ENCODE measurements at places on chromosomes 7 and 10.

GRCh38 chr7:66356277-66356721 is 151.2 kb downstream of the TPST1 start:
- DNase-seq = no peak

DNA sequence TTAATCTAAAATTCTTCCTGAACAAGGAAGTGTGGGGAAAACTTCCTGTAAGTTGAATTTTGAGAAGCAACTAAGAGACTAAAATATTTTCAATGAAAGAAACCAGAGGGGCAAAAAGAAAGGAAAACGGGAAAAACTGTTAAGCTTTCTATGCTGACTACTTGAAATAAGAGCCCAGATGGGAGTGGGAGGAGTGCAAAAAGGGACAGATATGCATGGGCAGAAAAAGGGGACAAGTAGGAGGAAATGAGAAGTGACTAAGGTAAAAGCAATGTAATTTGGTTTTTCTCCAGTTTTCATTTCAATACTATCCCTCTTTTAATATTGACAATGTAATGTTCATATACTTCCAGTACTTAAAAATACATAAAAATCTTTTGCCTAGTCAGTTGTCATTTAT is 11.1 kb downstream of the OGA start:
- DNase-seq = no peak

DNA sequence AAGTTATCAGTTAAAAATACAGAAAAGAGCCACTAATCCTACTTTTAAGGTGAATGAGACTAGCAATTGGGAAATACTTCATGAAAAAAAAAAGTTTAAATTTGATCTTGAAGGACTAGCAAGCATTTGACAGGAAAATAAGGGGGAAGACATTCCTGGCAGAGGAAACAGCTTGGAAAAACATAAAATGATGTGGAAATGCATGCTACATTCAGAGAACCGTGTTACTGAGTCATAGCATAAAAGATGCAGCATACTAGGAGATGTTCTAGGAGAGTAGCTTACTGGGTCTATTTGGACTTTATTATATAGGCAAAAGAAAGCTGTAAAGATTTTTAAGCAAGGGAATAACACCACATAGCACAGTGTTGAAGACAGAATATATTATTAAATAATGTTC is 108.6 kb upstream of the COL1A2 start:
- DNase-seq = no peak

GRCh38 chr7:17044861-17045260 is 163.1 kb upstream of the AGR3 start:
- no peak for DNase-seq

DNA sequence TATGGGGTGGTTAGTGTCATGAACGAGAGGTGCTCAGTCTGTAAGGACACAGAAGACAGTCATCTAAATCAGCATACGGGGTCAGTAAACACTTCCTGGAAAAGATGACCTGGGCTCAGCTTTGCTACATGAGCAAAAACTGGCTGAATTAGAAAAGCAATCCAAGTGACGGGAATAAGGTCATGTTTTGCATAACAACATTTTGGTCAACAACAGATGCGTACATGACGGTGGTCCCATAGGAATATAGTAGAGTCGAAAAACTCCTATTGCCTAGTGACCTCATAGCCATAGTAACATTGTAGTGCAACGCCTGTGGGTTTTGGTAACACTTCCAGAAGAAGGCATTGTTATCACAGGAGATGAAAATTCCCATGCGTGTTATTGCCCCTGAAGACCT is 92.9 kb downstream of the CTNNA3 start:
- DNase-seq = no peak

- DNase-seq = peak; percentile 24
Measured at GRCh38 chr7:101576998-101577397, 52.1 kb downstream of the MYL10 start.

DNA sequence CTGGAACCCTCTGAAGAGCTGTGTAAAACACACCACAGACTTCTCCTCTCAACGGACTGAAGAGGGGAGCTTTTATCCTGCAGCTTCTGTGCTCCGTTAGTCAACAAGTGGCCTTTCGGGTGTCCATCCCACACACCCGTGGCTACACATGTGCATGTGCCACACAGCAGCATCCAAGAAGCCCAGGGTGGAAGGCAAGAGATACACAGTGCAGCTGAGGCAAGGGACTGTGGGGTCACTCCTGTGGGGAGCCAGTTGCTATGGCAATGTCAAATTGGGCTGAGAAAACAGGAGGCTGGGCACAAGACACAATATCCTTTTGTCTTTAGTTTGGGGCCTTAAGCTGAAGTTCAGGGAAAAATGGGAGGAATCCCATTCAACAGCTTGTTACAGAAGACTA is 28.7 kb downstream of the NET1 start:
- DNase-seq = no peak

DNA sequence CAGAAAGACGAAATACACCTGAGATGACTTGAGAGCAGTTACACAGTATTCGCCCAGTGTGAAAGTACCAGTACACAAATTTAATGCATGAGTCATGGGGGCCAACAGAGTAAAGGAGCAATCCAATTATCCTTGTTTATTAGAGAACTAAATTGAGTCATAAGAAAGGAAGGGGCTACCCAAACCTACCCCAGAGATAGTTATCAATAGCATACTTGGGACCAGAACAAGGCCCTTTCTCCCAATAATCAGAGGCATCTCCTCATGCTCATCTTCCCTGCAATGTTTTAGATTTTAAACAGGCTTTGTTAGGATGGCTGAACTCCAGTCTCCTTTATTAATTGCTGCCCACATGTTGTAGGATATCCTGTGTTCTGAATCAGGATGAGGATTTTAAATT is 239.7 kb upstream of the LRGUK start:
- no peak for DNase-seq

GRCh38 chr10:558891-559766 is 130.3 kb downstream of the DIP2C start:
- peak; percentile 39 for DNase-seq

All from ecto neural progenitor cell (in vitro differentiated cells).